Esophagus muscularis mucosa (tissue), 4 donors: ENCODE measurements at places on chromosomes 13 and 19. TPM values are rescaled to one million over a fixed set of nuclear protein-coding genes. Genes with fewer than 3 reads are reported as not detected.

GRCh38 chr19:17041976-17042375 lies 15.4 kb upstream of the CPAMD8 start:
- DNase-seq, result no peak
- H3K27me3 ChIP-seq, result peaks cover 56% of the 10 kb centered on the region
- H3K4me1 ChIP-seq, result peaks cover 5% of the 10 kb centered on the region
- no peak overlapping the region for H3K27ac ChIP-seq

DNA sequence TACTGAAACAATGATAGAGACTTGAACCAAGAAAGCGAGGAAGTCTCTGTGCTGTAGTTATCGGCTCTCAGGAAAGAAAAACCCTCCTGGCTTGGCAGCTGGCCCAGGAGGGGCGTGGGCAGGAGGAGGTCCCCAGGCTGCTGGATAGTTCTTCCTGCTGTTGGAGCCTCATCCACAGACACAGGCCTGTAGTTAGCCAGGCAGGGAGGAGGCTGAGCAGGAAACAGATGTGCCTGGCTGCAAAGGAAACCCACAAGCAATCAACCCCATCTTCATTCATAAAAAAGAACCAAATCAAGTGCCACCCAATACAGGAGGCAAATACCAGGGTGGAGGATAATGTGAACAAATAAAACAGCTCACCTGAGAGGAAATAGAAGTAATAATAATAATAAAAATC lies 86.2 kb downstream of the IRS2 start:
- H3K4me1 ChIP-seq, result no peaks in the 10 kb centered on the region
- H3K27me3 ChIP-seq, result no peaks in the 10 kb centered on the region
- no peaks in the 10 kb centered on the region for H3K36me3 ChIP-seq

DNA sequence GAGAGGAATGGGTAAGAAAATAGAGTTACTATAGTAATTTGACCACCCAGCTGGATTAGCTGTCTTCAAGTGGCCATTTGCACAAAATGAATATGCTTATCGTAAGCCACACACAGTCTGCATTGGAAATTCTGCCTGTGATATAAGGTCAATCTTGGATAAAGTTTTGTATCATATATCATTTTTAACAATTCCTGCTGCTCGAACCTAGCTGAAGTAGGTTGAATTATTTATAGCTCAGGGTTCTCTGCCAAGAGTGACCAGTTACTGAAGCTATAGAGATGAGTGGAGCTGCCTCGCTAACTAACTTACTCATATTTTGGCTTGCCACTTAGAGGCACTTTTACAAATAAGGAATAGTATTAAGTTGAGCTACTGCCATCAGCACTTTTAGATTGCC lies 220.9 kb downstream of the RGCC start:
- H3K4me3 ChIP-seq, result no peak overlapping the region
- peaks cover under 1% of the 10 kb centered on the region for H3K36me3 ChIP-seq
- H3K27ac ChIP-seq, result peak overlapping the region; percentile 67
- no peak for DNase-seq

GRCh38 chr19:1616875-1617274 lies 11.6 kb upstream of the UQCR11 start:
- H3K4me1 ChIP-seq, result no peaks in the 10 kb centered on the region
- H3K27ac ChIP-seq, result no peak overlapping the region
- peaks cover 100% of the 10 kb centered on the region for H3K36me3 ChIP-seq
- DNase-seq, result no peak
- no peaks in the 10 kb centered on the region for H3K27me3 ChIP-seq
- H3K4me3 ChIP-seq, result no peak overlapping the region

- no peak overlapping the region for H3K4me3 ChIP-seq
- no peaks in the 10 kb centered on the region for H3K36me3 ChIP-seq
- H3K27me3 ChIP-seq, result no peaks in the 10 kb centered on the region
- DNase-seq, result no peak
These were observed 1109.5 kb downstream of the SLITRK1 start for GRCh38 chr13:82772816-82773215.

DNA sequence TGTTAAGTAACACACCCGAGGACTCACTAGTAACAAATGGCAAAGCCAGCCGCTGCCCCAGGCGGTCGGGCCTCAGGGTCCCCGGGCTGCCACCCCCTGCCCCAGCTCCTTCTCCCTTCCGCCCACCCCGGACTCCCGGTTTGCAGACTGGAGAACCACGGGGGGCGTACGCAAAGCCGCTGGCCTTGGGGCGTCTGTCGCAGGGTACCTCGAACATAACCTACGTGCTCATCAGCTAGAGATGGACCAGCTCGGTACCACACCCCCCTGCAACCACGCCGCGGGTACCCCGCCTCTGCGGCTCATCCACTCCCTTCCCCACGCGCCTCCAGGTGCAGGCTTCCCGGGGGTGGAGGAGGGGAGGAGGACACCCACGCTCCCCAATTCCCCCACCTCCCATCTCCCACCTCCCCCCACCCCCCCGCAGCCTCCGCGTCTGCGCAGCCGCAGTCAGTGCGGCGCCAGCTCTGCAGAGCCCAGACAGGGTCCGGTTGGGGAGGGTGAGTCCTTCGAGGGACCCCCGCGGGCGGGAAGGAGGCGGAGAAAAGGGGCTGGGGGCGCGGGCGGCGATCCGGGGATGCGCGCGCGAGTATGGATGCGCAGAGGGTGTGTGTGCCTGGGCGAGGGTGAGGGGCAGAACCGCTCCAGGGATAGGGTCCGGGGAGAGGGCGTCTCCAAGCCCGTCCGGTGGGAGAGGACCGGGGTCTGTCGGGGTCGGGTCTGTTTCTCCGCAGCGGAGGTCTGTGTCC lies at the start of gene SMIM17:
TSS of gene SMIM17 (plus strand) at position 449 of the 749 bp plus-strand sequence. CDS start 2,509 bp downstream, outside the sequence.
- no peaks in the 10 kb centered on the region for H3K4me1 ChIP-seq
- no peak within 1 kb of the TSS for H3K27ac ChIP-seq
- DNase-seq, result no peak
- H3K36me3 ChIP-seq, result peaks cover 7% of the 10 kb centered on the region
- H3K27me3 ChIP-seq, result no peaks in the 10 kb centered on the region

The TMEM143 gene
- total RNA-seq, result 6.6 TPM

DNA sequence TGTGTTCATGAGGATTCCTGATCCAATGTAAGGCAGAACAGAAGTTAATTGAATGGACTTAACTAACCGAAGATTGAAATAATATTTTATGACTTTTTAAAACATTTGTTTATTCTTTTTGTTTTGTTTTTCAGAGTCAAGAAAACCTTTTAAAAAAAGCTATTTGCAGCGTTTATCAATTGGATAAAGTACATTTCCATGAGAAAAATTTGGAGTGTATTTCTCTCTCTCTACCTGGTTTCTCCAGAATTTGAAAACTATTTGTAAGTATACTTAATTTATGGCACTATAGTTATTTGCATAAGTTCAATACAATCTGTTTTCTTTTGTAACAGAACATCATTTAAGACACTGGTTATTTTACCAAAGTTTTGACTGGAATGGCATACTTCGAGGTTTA lies 208.0 kb upstream of the UBL3 start:
- no peak for DNase-seq
- H3K27ac ChIP-seq, result no peak overlapping the region
- no peaks in the 10 kb centered on the region for H3K36me3 ChIP-seq
- H3K4me3 ChIP-seq, result no peak overlapping the region

The C19orf18 gene
- 0.84 TPM for total RNA-seq

GRCh38 chr13:46982856-46983582 lies 86.2 kb upstream of the HTR2A start:
- H3K4me3 ChIP-seq, result no peak overlapping the region
- no peak for DNase-seq
- H3K27ac ChIP-seq, result no peak overlapping the region
- H3K27me3 ChIP-seq, result no peaks in the 10 kb centered on the region
- no peaks in the 10 kb centered on the region for H3K4me1 ChIP-seq
- no peaks in the 10 kb centered on the region for H3K36me3 ChIP-seq

GRCh38 chr19:38032151-38032550 lies 125.1 kb downstream of the SIPA1L3 start:
- H3K4me1 ChIP-seq, result peaks cover 5% of the 10 kb centered on the region
- DNase-seq, result no peak
- no peaks in the 10 kb centered on the region for H3K36me3 ChIP-seq
- H3K27ac ChIP-seq, result no peak overlapping the region
- no peak overlapping the region for H3K4me3 ChIP-seq

DNA sequence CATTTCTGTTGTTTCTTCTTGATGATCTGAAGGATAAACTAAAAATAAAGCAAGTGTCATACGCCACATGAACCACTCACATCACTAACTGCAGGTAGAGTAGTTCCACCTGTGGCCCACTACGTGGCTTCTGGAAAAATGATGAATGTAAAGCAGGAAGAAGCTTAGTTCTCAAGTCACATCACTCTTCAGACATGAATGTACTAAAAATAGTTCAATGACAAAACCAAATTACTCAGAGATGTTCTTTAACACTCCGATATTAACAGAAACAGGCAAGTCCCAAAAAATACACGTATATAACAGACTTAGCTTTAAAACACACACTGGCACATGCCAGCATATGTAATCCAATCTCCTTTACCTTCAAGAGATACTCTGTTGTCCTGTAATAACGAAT lies 21.6 kb downstream of the RAB20 start:
- H3K4me3 ChIP-seq, result no peak overlapping the region
- H3K36me3 ChIP-seq, result no peaks in the 10 kb centered on the region
- H3K27ac ChIP-seq, result peak overlapping the region; percentile 24

DNA sequence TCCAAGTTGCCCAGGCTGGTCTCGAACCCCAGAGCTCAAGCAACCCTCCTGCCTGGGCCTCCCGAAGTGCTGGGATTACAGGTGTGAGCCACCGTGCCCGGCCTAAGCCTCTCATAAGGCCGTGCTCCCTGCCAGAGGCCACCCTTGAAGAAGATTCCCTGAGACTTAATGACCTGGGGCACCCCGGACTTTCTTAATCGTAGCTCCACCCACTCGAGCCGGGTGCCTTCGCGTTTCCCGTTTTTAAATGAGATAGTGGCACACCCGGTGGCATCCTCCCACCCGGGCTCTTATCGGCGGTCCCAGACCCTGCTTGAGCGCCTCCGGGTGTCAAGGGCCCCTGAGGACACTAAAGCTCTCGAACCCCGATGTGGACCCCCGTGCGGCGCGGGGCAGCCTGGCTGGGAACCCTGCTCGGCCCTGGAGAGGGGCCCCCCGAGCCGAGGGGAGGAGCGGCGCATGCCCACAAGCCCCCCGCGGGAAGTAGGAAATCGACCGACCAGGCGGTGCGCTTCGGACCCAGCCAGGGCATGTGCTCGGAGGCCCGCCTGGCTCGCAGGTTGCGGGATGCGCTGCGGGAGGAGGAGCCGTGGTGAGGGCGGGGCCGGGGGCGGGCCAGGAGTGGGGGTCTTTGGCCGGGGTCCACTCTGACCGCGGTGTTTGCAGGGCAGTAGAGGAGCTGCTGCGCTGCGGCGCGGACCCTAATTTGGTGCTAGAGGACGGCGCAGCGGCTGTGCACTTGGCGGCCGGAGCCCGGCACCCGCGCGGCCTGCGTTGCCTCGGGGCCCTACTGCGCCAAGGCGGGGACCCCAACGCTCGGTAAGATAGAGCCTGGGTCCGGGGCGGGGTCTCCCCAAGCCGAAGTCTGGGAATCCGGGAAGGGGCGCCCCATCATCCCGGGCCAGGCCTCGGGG lies at the start of gene ANKLE1:
TSS of gene ANKLE1 (plus strand) at position 511 of the 914 bp plus-strand sequence. CDS start at position 531, 20 bp downstream.
- H3K27me3 ChIP-seq, result peaks cover 12% of the 10 kb centered on the region
- H3K4me1 ChIP-seq, result peaks cover 20% of the 10 kb centered on the region
- peaks cover 34% of the 10 kb centered on the region for H3K36me3 ChIP-seq

The RNF17 gene
- total RNA-seq, result not detected

DNA sequence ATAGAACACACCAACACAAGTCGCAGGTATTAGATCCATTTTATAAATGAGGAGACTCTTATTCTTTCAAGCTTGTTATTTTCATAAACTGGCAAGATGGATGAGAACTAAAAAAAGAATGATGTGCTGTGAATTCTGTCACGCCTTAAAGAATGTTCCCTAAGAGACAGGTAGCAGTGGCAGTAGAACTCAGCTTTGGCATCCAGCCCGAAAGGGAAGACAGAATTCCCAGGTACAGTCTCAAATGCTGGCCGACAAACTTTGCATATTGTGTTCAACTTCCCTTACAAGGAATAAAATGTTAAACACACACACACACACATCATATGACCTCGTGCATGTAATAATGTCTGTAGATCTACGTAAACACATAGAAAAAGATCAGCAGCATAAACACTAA lies 3.2 kb downstream of the TMEM272 start:
- H3K4me3 ChIP-seq, result no peak overlapping the region
- H3K36me3 ChIP-seq, result no peaks in the 10 kb centered on the region
- peaks cover 6% of the 10 kb centered on the region for H3K4me1 ChIP-seq
- H3K27me3 ChIP-seq, result no peaks in the 10 kb centered on the region
- no peak for DNase-seq

GRCh38 chr19:39111593-39112199 lies 13.9 kb upstream of the PAK4 start:
- no peaks in the 10 kb centered on the region for H3K4me1 ChIP-seq
- no peak overlapping the region for H3K4me3 ChIP-seq
- H3K27ac ChIP-seq, result no peak overlapping the region
- H3K27me3 ChIP-seq, result peaks cover 4% of the 10 kb centered on the region
- H3K36me3 ChIP-seq, result no peaks in the 10 kb centered on the region

- no peaks in the 10 kb centered on the region for H3K27me3 ChIP-seq
- DNase-seq, result no peak
- H3K36me3 ChIP-seq, result no peaks in the 10 kb centered on the region
- H3K4me3 ChIP-seq, result no peak overlapping the region
These were observed 360.5 kb downstream of the LMO7 start for GRCh38 chr13:75996582-75996981.

The CPT1C gene
- 2.7 TPM for total RNA-seq

The URAD gene
- not detected for total RNA-seq

The PEAK3 gene
- 1.7 TPM for total RNA-seq

DNA sequence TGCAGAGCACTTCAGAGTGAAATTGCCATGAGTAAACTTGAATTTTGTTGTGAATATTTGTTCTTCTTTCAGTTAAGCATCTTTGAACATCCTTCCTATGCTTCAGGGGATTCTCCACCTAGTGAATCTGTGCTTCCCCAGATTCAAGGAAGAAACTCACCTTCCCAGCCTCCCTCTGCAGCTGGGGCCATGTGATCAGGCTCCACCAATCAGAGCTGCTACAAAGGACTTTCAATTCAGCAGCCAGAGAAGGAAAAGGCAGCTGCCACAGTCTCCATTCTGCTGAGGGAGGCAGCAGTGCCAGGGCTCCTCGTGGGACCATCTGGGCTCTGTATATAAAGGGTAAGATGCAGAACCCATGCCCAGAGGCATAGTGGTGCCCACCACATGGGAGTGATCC lies 89.7 kb upstream of the SIAH3 start:
- no peak overlapping the region for H3K4me3 ChIP-seq
- H3K4me1 ChIP-seq, result no peaks in the 10 kb centered on the region
- no peaks in the 10 kb centered on the region for H3K36me3 ChIP-seq
- no peak overlapping the region for H3K27ac ChIP-seq

DNA sequence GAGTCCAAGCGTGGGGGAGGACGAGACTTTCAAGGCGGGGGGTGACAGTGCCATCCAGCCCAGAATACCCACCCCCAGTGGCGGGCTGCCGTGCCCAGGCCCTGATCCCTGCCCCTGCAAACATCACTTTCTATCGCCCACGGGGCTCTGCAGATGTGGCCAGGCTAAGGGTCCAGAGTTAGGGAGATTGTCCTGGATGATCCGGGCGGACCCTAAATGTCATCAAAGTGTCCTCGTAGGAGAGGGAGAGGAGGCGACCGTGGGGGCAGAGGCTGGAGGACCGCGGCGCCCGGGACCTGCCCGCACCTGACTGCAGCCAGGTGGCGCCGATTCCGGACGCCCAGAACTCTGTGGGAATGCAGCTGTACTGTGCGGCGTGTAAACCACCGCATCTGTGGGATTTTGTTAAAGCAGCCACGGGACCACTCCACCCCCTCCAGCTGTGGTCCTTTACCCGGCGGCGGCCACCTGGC lies 32.4 kb downstream of the GJA3 start:
- peaks cover 25% of the 10 kb centered on the region for H3K4me1 ChIP-seq
- DNase-seq, result no peak
- H3K27ac ChIP-seq, result peak overlapping the region; percentile 89
- no peaks in the 10 kb centered on the region for H3K36me3 ChIP-seq
